ENCODE measurements at places on chromosomes 5 and 9.

DNA sequence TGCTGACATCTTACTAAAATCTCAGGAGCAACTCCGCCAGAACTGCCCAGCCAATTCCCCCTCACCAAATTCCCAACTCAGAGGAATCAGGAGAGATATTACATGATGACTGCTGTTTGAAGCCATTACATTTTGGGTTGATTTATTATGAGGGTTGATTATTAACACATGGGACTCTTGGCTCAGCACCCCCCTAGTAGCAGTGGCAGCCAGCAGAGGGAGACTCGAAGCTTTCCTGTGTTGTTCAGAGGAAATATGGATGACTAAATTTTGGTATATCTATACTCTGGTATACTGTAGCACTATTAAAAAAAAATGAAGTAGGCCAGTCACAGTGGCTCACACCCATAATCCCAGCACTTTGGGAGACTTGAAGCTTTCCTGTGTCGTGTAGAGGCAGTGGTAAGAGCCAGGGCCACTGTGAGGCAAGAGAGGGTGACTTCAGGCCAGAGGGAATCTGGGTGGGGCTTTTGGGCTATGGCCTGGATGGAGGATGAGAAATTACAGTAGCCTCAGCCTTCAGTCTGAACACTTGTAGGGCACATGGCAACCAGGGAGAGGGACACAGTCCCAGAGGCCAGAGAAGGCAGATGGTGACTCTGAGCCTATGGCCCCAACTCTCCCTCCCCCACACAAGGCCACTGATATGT lies 111.4 kb downstream of the LHX2 start:
- no peak for DNase-seq

- no peak for DNase-seq
Measured at GRCh38 chr9:92147852-92148180, 32.6 kb upstream of the SPTLC1 start.

DNA sequence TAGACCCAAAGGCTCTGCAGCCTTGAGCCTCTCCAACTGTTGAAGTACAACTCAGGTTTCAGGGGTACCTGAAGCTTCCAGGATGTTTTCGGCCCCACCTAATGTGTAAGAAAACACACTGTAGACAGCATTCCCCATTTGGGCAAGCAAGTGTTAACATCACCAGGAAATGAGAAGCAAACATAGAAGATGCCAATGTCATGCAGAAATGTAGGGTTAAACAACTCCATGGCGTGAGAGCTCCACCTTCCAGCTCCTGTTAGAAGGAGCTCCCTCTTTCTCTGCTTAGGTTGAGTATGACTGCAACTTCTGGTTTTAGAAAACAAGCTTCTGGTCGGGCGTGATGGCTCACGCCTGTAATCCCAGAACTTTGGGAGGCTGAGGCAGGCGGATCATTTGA lies 31.0 kb upstream of the DENND1A start:
- no peak for DNase-seq

GRCh38 chr9:134597957-134598883 lies 43.4 kb upstream of the COL5A1 start:
- no peak for DNase-seq

- DNase-seq = no peak
Measured at GRCh38 chr5:59522201-59522831, 371.2 kb downstream of the PDE4D start.

DNA sequence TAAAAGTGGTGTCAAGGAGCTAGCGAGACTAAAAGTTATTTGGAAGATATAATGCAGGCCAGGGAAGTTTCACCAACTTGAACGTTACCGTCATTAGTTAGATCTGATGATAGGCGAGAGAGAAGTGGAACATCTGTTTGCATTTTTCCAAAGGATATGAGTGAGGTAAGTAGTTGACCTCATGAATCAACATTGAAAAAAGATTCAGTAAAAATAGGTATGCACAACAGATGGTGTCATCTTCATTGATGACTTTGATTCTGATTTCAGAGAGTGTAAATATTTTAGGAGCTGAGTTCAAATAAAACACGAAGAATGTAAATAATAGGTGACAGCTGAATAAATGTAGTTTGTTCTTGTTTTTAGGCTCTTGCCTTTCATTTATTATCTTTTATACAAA lies 998.9 kb upstream of the CDH6 start:
- DNase-seq = no peak
